Fibroblast of skin of abdomen (primary cell): ENCODE measurements at places on chromosomes 5 and 9.
A peak's percentile ranks its signal among the peaks of the same experiment; 100 is the strongest.

DNA sequence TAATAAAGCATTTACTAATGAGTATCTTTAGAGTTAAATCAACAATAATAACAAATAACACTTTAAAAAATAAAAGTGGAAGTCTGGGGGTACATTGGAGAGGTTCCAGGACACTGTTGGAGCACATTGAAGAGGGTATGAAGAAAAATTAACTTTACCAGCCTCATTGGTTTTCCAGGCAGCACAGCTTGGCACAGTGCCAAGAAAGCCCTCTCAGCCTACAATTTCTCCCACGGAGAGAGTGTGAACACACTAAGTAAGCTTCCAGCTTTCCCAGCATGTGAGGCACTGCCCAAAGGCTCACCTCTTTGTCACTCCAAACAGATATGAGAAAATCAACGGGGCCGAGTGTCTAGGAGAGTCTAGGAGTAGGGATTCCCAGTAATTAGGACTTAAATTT lies 1912.8 kb upstream of the NUDT12 start:
- no peak for DNase-seq

GRCh38 chr5:89458332-89458656 lies 575.3 kb upstream of the MEF2C start:
- DNase-seq = no peak

GRCh38 chr9:1879501-1879900 lies 135.6 kb upstream of the SMARCA2 start:
- no peak for DNase-seq

DNA sequence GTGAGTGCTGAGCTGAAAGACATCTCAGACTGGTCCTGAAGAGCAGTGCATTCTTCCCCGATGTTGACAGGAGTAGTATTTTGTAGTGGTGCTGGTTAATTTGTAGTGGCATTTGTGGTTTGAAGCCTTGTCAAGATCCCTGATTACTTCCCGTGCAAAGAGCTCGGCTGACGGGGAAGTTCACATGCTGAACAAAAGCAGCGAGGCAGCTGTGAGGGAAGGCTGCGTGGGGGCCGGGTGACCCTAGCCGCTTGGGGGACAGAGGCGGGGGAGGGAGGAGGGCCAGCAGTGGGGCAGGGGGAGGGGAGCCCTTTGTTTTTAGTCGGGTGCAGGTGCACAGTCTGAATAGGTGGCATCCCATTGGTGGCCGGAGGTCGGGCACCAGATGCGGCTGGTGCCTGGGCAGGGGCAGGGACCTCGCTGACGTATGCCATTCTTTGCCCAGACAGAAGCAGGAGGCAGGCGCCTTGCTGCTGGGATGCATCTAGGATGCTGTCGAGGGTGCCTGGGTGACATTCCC lies 64.7 kb downstream of the CRB2 start:
- DNase-seq = no peak

DNA sequence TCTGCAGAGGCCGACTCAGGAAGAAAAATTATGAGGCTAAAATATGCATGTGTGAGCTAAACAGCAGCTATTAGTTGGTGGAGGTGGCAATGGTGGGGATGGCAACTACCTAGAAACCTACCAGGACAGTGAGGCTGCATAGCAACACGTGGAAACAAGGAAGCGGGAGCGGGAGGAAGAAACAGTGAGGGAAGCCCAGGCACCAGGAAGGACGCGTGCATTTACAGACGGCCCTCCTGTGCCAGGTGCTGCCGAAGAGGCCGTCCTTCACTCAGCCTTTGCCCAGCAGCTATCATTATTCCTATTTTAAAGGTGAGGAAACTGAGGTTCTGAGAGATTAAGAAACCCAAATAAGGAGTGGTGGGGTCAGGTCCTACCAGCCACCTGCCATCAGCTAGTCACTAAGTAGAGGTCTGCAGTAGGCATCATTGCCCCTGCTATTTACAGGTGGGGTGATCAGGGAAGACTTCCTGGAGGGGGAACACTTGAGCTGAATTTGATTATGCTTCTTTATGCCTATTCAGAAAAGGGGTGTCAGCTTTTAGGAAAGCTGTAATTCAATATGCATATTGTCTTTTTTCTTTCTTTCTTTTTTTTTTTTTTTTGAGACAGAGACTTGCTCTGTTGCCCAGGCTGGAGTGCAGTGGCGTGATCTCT lies 125.3 kb downstream of the CRB2 start:
- no peak for DNase-seq

DNA sequence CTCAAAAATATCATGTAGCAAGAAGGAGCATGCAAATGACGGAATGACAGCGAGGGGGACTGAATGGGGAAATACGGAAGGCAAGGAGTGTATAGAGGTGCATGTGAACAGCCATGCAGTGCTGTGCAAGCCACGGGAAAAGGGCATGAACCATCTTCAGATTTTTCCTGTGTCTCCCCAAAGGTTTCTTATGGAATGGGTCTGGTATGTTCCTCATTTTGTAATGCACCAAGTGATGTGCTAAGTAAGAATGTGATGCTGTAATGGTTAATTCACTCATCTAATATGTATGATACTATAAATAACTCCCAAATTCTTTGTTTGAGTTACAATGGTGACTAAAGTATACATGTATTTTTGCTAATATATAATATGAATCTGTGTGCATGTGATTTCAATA lies 99.0 kb upstream of the DAB2 start:
- peak; percentile 84 for DNase-seq

DNA sequence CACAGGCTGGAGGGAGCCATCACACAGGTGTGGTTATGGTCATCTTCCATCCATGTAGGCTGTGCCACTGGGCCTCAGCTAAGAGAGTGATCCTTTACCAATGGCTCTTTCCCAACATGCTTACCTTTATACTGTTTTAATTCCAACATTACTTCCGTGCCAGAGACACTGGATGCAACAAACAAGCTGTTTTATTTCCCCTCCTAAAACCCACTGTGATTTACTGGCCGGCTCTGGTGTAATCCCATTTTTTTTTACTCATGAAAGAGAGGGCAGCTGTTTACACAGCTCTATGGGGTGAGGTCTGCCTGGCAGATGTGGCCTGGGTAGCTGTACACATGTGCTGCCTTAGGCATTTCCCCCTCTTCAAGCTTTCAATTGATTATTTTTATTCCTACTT lies 58.5 kb downstream of the MACROH2A1 start:
- DNase-seq = no peak

DNA sequence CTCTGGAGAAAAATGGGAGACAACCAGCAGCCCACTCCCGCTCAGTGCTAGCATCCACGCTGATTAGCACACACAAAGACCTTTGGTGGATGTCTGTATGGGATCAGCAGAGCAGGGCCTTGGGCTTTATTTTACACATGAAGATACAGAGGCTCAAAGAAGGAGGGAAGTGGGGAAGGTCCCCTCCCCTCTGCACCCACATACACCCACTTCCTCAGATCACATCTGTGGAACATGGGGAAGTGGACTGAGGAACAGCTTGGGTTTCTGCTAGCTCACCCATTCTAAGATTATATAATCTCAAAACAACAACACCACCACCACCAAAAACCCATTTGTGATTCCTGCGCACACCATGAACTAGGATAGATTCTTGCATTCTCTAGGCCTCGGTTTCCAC lies 14.0 kb downstream of the GGTA1 start:
- DNase-seq = no peak

DNA sequence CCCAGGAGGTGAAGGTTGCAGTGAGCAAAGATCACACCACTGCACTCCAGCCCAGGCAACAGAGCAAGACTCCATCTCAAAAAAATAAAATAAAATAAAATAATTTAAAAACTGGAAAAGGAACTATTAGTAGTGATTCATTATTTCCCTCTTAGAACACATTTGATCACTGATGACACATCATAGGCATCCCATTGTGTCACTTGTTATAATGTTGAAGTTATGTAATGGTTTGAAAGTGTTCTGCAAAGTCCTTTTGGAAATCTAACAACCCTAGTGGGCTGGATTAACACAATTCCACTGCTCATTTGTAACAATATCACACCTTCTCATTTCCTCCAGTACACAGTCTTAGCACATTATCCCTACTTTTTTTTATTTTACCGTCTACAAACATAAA lies 81.8 kb upstream of the LMNB1 start:
- DNase-seq = peak; percentile 25

DNA sequence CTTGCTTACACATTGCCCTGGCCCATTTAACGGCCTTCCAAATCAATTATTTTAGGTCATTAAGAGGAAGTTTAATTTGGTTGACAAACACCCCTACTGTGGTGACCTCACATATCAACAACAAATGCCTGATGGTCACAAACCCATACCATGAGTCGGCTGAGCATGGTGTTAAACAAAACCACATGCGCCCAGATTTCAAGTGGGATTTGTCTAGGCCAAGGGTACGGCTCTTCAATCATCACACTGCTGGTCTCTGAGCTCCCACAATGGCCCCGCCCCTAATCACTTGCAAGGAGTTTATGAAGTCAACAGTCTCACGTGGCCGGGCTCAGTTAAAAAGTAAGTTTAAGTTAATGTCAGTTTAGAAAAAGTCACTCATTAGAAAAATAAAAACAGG lies 243.8 kb downstream of the CRB2 start:
- peak; percentile 48 for DNase-seq

GRCh38 chr5:103404483-103404882 lies 145.9 kb downstream of the MACIR start:
- DNase-seq = no peak

GRCh38 chr5:76393035-76393680 lies 9.9 kb upstream of the IQGAP2 start:
- DNase-seq = no peak
